ENCODE measurements at places on chromosomes 3 and 15. TPM values are rescaled to one million over a fixed set of nuclear protein-coding genes. Genes with fewer than 3 reads are reported as not detected.

DNA sequence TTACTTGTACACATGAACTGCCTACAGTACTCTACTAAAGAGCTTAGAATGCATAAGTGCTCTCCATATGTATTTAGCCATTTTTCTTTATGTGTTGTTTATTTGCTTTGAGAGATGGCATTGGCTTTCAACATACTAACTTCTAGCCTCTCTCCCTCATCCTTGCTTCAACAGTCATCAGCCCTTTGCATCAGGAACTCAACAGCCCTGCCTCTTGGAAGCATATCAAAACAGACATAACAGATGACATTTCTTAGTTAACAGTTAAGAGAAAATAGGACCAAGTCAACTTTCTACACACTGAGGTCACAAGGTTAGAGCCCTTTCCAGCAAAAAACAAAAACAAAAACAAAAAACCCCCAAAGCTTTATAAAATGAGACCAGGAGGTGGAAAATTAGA lies 145.6 kb downstream of the TCF12 start:
- no peak for DNase-seq

Gene CCDC54
- not detected for total RNA-seq

DNA sequence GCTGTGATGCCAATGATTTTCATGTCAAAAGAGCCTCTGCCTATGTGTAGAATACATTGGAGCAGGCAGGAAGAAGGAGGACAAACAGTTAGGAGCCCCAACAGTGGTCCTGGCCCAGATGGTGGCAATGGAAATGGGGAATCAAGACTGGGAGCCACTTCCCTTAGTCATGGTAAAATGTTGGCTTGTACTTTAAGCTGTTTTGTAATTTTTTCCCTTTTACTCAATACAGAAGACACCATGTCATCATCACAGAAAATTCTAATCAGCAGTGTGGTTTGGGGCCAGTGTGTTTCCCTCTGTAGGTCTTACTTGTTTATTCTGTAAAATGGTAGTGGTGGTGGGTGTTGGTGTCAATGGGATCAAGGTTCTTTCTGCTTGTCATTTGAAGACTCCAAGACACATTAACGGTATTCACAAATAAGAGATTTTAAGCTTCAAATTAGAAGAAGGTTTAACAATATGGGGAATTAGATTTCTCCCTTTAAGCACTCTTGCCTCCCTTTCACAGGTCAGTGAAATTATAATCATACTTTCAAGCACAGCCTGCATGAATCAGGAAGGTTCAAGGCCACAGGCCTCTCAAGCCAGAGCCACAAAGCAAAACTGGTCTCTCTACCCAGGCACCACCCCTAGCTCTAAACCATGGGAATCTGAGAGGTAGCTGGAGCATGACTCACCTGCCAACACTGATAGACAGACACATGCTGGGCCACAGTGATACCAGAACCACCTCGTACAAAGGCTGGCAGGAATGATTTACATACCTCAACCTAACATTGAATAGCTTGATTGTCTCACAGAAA lies 24.9 kb downstream of the SIAH2 start:
- peak; percentile 68 for DNase-seq

DNA sequence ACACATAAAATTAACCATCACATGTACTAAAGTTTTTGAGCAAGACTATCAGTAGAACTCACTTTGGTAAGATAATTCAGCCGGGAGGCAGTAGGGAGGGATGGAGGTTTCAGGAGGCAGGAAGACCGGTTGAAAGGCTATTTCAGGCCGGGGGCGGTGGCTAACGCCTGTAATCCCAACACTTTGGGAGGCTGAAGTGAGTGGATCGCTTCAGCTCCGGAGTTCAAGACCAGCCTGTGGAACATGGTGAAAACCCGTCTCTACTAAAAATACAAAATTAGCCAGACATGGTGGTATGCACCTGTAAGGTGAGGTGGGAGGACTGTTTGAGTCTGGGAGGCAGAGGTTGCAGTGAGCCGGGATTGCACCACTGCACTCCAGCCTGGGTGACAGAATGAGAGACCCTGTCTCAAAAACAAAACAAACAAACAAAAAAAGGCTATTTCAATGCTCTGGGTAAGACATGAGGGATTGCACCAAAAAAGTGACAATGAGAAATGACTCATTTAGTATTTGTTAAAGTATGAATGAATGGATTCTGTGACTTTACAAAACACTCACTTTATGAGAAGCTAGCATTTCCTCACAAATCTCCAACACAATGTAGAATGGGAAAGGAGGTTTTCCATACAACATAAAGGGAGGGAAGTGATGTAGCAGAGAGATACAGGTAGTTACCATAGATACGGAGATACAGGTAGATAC lies 43.9 kb downstream of the SH3BP5 start:
- no peak for DNase-seq

DNA sequence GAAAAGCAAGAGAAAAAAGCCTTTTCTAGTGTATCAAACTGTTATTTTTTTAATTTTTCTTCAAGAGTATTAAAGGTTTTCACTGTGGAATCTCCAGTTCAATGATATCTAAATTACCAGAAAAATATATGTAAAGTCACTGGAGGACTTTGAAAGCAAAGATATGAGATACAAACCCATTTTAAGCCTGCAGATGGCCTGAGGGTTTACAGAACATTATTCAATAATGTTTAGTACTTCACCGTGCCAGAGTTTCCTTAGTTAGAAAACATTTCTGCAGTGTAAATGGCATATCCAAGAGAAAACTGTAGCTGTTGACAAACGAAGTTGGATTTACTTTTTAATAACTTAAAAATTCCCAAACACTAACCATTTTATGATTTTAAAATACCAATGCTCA lies 529.4 kb upstream of the AGTR1 start:
- no peak for DNase-seq

DNA sequence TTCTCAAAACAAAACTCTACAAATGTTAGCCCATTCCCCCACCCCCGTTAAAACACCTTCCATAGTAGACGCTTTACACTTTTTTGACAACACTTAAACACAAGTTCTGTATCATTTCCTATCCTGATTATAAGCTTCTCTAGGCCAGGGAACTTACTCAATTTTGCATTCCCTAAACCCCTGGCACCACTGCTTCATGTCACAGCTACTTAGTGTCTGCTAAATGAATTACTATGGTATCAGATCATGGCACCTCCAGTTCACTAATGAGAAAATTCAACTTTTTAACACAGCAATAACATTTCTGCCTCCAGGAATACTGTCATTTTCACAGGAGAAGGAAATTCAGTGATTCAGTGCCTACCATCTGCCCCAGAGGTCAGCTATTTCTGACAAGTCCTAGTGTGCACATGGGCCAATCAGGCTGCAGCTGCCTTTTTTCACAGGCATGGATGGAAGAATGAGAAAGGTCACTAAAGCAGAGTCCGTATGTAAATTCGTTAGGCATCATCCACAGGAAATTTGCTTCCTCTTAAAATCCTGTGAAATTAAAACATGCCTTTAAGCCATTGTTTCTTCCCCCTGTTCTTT lies 18.5 kb downstream of the SFMBT1 start:
- no peak for DNase-seq

Gene ZNF35
- total RNA-seq = 9.9 TPM

Gene KIF7
- total RNA-seq = 2.7 TPM

Gene AP3B2
- total RNA-seq = 6.1 TPM

DNA sequence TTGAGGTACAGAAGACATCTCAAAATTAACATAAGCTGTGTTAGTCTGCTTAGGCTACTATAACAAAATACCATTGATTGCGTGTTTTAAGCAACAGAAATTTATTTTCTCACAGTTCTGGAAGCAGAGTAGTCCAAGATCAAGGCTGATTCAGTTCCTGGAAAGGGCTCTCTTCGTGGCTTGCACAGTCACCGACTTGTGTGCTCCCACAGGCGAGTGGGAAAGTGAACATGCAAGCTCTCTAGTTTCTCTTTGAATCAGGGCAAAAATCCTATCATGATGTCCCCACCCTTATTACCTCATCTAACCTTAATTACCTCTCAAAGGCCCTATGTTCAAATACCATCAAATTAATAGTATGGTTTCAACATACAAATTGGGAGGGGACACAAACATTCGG lies 505.9 kb downstream of the ZIC1 start:
- DNase-seq = no peak

GRCh38 chr15:58870451-58870850 lies 63.0 kb downstream of the SLTM start:
- DNase-seq = peak; percentile 41

DNA sequence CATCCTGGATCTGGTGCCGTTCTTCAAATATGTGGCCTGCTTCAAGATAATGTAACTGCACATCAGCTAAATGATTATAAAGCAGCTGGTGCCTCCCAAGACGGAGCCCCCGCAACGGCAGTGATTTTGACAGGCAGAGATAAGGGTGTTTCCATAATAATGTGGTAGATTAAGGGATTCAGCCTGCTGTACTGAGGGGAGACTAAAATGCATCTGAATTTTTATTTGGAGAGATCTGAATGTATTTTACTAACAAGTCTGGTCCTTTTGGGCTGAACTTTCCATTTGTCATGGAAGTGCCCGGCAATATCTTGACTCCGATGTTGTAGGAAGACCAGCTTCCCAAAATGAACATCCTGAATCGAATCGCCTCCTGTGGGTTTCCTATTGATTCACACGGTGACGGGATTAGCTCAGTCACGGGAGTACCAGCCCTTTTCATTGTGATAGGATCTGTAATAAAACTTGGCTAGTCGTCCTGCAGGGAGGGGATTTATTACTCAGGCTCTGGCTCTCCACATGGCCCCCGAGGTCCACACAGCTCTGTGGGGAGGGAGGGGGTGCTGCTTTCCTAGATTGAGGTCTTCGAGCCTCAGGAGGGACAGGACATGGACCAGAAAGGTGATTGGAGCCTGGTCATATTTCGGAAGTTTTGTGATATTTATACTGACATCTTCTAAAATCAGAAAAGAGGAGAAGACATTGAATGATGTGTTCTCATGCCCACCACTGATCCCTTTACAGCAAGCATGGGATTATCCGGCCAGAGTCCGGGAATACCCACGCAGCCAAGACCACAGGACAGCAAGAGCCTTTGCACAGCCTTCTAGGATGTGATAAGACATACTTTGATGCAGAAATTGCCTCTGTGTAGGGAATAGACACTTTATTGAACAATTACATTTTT lies 2.5 kb upstream of the PCSK6 start:
- no peak for DNase-seq

- DNase-seq = no peak
Observed at GRCh38 chr15:63312286-63312685, 34.9 kb downstream of the APH1B start.

GRCh38 chr3:25472731-25473130 lies 44.7 kb downstream of the RARB start:
- DNase-seq = no peak

Gene NAA50
- 219 TPM for total RNA-seq

GRCh38 chr3:99315896-99316295 lies 322.5 kb upstream of the COL8A1 start:
- DNase-seq = peak; percentile 80

Gene C2CD4A
- total RNA-seq = not detected

Gene RYK
- total RNA-seq = 76.1 TPM

DNA sequence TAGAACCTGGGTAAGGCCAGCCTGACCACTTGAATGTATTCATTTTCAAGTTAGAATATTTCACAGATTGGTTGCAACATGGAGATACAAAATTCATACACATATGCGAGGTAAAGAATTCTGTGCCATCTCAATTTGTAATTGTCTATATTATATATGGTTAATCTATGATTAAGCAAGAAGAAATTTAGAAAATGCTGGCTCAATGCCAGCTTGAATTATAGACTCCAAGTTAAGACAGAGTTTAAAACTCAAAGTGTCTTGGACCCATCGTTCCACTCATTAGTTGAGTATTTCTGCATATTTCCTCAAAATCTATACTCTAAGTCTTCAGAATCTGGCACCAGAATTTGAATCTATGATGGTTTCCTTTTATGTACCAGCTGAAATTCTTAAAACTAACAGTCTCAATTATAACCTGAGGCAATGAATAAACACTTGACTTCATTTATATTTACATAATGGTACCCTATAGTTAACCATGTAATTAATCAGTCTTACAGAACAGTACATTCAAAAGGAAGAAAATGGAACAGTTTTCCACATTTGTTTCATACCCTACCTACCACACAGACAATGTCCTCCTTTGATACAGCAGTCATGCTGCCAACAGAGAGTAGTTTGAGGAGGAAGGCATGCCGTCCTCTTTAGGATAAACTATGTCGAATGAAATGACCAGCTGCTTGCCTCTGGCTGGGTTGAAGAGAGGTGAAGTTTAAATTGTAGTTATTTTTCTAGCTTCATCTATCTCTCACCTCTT lies 95.7 kb downstream of the CD47 start:
- DNase-seq = peak; percentile 24

DNA sequence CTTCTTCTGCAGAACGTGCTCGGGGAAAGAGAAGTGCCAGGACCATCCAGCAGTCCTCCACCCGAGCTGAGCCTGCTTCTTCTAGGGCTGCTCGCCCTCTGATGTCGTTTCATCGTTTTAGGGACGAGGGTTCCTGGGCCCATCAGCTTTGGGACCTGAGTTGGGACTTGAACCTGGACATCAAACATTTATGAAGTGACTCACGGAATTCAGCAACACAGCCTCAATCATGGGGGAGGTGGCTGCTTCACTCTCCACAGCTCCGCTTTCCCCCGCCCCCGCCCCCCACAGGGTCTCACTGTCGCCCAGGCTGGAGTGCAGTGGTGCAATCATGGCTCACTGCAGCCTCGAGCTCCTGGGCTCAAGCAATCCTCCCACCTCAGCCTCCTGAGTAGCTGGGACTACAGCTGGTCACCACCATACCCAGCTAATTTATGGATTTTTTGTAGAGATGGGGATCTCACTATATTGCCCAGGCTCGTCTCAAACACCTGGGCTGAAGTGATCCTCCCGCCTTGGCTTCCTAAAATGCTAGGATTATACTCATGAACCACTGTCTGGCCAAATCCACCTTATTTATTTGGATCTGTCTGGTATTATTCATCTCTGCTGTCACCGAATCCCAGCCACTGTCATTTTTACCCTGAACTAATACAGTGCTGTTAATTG lies 725 bp upstream of the SCAMP2 start:
- DNase-seq = no peak

- no peak for DNase-seq
Observed at GRCh38 chr15:43525131-43525530, 7.7 kb downstream of the MAP1A start.

DNA sequence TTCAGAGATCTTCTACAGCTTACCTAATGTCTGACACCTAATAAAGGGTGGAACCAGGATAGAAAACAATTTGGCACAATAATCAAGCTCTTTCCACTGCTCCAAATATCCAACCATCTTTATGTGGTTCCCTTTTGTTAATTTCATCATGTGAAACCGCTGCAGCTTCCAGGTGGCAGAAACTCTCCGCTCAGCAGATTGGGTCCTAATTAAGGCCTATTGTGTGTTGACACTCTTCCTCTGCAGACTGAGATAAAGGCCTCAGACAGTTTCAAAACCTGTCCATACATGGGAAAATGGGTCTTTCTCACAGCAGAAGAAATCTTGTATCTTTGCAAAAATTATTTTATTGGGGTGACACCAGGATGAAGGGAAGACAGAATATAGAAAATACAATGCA lies 1002.4 kb upstream of the SEMA6D start:
- DNase-seq = no peak

DNA sequence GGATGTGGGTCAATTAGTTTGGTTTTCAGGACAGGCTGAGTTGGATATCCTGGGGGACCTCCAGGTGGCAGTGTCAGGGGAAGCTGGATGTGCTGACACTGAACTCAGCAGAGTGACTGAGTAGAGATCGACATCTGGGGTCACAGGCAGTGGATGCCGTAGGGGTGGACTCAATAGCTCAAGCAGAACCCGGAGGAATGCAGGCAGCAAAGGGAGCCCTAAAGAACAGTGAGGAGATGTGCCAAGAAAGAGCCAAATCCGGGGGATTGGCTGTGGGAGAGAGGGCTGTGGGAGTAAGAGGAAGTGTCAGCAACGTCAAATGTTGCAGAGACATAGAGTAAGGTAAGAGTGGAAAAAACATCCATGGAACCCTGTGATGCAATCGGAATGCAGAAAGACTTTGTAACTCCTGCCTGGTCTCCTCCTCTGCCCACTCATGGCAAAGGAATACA lies 11.6 kb downstream of the CCR5AS start:
- DNase-seq = no peak
